CD8-positive, alpha-beta T cell (primary cell): ENCODE measurements at places on chromosomes 5 and 9. TPM values are rescaled to one million over a fixed set of nuclear protein-coding genes. Genes with fewer than 3 reads are reported as not detected.

SLC35D2 gene
- total RNA-seq: 20.5 TPM

FST gene
- not detected for total RNA-seq

STKLD1 gene
- total RNA-seq: 0.92 TPM

SLC6A19 gene
- not detected for total RNA-seq

CNTFR gene
- total RNA-seq: not detected

DOCK8 gene
- total RNA-seq: 104 TPM

- DNase-seq: no peak
Measured at GRCh38 chr5:155726267-155726666, 600.7 kb upstream of the SGCD start.

DNA sequence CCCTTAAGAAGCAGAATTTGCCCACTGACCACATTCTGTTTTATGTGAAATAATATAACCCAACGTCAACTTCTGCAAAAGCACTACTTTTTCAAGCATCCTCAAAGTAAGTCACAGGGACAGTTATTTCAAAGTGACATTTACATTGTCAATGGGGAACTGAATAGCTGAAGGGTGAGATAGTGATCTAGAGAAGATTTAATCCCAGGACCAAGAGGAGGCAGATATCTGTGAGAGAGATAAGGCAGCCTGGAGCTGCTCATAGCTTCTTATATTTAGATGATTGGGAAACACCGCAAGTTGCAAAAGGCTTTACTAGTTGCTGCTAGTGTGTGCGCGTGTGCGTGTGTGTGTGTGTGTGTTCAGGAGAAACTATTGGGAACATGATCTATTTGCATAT, 210.4 kb upstream of the RFX3 start:
- no peak for DNase-seq

DNA sequence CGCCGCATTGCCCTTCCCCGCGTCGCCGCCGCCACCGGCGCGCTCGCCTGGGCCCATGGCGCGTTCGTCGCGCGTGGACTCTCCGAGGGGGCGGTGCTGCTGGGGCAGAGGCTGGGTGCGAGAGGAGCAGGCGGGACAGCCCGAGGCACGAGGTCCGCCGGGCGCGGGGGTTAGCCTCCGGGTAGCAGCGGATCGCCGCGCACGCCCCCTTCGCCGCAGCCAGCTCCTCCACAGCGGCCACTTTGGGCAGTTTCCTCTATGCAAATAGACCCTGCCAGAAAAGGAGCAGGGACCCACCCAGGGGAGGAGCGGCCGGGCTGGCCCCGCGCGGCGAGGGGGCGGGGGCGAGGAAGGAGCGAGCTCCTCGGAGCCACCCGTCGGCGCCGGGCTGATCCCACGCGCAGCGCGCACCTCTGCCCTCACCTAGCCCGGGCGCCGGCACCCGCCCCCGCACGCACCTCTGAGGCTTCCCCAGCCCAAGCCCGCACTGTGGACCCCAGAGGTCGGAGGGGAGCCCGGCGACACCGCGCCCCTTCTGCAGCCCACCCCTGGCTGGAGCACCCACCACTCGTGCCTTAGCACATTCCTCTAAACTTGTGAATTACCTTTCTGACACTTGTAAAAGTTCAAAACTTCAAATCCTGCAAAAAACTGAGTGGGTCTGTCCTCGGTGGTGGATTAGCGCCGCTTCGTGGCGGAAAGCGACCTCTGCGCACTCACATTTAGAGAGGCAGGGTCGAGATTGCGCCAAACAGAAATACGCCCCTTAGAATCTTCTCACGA, at the start of gene COL23A1:
Gene COL23A1, minus strand, starts transcription at position 253 of the 783 bp plus-strand sequence.
- no peak for DNase-seq

- no peak for DNase-seq
Measured at GRCh38 chr5:115720888-115721287, 95.1 kb upstream of the TMED7 start.
